ENCODE measurements at places on chromosomes 11 and 22.

- no peak for DNase-seq
These were observed 252.1 kb downstream of the SBF2 start for GRCh38 chr11:10041748-10042446.

GRCh38 chr11:74097686-74098237 is 73.0 kb downstream of the C2CD3 start:
- DNase-seq: no peak

DNA sequence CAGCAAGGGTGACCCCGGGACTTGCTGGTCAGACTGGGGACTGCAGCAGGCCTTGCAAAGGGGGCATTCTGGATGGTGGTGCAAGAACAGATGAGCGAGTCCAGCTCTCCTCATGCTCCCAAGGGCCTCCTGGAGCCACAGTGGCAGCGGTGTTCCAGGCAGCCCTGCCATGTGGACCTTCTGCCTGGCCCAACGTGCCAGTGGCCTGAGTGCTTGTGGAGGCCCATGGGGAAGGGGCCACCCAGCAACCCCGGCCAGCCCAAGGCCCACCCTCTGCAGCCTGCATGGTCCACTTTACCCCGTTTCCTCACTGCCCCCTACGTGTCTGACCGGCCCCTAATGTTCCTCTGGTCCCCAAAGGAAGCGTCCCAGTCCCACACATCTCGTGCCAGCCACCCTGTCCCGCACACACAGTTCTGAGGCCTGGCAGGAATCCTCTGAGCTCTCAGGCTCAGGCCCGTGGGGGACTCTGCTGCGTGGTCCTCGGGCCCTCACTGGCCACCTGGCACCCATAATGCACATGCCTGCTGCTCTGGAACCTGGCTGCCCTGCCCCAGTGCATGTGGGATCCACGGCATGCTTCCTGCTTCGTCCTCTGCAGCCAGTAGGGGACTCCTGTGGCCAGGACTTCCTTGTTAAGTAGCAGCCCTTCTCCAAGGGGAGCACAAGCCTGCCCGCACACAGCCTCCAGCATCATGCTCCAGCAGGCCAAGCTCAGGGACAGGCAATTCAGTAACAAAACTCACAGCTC is 85.5 kb downstream of the DGCR2 start:
- DNase-seq: peak; percentile 21

DNA sequence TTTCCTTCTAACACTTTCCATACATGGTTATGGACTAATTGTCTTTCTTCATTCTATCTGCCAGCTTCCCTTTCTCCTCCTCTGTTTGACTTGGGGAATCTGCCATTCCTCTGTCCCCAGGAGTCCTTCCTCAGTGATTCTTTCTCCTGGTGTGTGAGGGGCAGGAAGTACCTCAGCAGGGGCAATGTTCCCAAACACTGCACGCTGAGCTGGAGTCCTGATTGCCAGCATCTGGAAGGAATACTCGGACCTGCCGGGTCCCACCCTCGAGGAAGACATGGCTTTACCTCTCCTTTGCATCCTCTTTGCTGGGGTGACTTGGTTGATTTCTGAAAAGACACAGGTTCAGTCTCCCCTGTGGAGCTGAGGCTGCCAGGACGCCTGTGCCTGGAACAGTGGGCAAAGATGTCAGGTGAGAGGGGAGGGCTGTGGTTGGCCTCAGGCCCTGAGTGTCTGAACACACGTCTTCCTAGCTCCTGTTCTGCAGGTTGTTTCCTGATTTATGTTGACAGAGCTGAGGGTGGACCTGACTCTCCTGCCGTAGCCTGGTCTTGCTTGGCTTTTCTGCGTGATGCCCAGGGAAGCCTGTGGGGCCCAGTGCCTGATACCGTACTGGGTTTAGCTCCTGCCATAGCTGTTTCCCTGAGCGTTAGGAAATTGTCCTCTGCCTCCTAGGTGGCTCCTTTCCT is 4.3 kb downstream of the COX8A start:
- DNase-seq: no peak

DNA sequence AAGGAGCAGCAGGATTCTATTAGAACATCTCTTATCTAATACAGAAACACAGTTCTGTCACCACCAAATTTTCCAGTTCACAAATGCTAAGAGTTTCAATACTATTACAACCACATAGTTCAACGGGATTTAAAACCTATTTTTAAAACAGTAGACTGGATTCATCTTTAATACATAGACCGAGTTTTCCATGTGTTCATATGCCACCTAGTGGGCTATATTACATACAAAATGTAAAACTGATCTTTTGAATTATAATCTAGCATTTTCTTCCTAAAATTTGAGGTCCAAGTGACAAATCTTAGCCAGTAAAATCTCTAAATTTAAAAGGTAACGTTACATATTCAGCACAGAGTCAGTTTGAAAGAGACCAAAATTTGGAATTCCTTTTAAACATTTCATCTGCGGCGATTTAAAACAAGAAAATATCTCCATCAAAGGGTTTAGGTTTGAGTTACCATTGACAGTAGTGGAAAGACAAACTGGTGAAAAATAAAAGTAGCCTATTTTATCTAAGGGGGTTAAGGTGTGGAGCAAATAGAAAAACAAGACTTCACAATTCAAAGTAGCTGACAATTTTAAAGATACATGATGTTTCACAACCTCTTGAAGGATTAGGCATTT is 269.3 kb upstream of the MPPED2 start:
- DNase-seq: peak; percentile 70

DNA sequence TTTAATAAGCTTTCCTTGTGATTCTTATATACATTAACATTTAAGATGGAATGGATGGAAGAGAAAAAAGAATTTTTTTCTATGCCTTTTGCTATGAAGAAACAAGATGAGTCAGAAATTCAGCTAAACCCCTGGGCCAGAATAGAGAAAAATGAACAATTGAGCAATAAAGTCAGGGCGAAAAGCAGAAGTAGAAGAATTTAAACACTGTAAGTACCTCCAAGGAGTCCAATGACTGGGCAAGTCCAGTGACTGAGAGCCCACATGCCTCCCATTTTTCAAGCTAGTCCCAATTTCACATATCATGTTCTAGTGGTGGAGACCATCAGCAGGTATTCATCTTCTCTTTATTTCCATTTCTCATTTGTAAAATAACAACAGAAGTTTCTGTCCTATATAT is 18.6 kb upstream of the APLP2 start:
- no peak for DNase-seq

DNA sequence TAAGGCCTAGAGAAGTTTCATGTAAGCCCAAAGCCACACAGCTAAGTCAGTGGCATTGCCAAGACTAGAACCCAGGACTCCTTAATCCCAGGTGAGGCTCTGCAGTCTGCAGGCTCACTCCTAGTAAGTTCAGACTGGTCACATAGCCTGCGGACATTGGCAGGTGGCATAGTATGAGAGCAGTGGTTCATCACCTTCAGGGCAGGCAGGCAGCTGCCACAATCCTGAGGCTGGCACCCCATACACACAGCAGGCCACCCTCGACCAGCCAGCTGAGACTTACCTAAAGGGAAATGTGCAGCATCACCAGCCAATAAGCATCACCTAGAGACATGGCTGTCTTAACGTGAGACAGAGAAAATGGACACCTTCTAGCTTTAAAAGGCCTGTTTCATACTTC is 231.6 kb upstream of the UBASH3B start:
- no peak for DNase-seq

GRCh38 chr11:37946155-37946766 is 1348.2 kb upstream of the RAG2 start:
- peak; percentile 54 for DNase-seq

GRCh38 chr11:10405865-10406592 is 49.0 kb upstream of the AMPD3 start:
- peak; percentile 94 for DNase-seq

GRCh38 chr11:78795621-78796261 is 221.1 kb upstream of the NARS2 start:
- DNase-seq: peak; percentile 13
